ENCODE measurements at places on chromosomes 5 and 9.

- DNase-seq: no peak
Measured at GRCh38 chr5:141488591-141489561, at the start of gene PCDHGC5. Gene PCDHGC5 (plus strand): TSS chr5:141489081. CDS start chr5:141489241, 160 bp downstream.

DNA sequence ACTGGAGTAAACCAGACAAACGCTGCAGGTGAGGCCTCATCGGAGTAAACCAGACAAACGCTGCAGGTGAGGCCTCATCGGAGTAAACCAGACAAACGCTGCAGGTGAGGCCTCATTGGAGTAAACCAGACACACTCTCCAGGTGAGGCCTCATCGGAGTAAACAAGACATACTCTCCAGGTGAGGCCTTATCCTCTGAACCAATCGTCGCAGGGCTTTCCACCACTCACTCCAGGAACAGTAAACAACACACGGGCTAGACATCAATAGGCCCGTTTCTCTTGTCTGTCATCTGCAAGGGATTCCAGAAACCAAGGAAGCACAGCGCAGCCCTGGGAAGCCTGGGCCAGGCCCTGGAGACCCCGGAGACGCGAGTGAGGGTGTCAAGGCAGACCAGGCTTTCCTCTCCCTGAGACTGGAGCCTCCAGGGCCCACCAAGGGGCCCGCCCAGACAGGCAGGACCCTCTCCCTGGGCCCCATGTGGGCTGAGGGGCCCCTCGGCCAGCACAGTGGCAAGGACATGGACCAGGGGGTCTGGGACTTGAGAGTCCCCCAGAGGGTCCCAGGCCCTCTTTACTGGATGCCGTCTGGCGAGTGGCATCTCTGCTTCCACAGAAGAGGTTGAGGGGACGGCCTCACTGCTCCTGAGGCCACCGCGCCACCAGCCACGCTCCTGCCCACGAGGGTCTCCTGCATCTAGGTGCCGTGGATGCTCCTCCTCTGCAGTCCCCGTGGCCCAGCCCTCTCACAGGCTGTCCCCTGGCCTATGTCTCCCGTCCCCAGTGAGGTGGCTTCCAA is 26.4 kb upstream of the NSMF start:
- DNase-seq: no peak

- no peak for DNase-seq
Measured at GRCh38 chr9:91346644-91347043, 15.1 kb downstream of the AUH start.

- DNase-seq: no peak
Measured at GRCh38 chr5:21613971-21614488, 1239.1 kb downstream of the CDH12 start.

DNA sequence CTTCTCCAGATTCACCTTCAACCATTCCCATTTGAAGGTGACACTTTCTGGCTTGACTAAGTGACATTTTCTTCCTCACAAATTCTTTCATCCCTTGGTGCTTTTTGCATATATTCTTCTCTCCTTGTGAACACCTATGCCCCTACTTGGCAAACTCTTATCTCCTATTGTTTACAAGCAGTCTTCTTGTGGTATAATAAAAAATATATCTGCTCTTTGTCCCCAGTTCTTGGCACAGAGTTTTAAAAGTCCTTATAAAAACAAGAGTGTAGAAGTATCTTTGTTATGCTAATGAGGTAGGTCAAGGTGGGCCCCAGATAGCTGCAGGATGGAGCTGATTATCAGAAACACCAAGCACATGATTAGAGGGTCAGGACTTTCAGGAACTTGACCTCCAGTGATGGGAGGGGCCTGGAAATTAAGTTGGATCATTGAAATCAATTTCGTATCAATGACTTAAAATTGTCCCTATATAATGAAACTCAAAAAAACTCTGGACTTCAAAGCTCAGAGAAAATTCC is 38.0 kb downstream of the TMEM161B start:
- DNase-seq: no peak

DNA sequence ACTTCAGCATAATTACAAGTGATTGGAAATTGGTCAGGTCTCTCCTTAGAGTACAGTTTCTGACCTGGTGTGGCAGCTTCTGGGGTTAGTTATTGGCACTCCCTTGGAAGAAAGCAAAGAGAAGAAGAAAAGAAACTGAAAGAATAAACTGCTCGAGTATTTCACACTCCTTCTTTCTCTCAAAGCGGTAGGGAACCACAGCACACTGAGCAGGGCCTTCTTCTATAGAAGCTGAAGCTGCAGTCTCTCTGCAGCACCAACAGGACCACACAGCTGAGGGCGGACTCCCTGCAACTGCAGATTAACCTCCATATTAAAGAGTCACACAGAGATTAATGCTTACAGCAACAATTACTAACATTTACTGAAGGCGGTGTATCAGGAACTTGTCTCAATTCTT is 152.0 kb downstream of the TRPM6 start:
- no peak for DNase-seq

- DNase-seq: no peak
Measured at GRCh38 chr9:136196404-136197083, 8.4 kb downstream of the LHX3 start.

DNA sequence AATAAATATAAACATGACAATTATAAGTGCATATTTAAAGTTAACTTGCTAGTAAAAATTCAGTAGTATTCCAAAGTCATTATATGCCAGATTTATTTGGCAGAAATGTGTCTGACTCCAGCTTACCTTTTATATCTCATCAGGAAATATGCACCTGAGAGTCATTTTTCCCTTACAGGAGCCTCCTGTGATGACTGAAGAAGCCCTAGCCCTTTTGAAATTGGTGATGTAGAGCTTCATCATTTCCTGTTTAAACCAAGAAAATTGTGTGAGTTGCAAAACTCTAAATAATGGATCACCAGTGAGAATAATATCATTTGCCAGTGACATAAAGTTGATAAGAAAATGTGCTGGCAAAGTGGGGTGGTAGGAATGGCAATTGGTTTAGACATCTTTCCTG is 42.1 kb upstream of the CTNND2 start:
- no peak for DNase-seq

DNA sequence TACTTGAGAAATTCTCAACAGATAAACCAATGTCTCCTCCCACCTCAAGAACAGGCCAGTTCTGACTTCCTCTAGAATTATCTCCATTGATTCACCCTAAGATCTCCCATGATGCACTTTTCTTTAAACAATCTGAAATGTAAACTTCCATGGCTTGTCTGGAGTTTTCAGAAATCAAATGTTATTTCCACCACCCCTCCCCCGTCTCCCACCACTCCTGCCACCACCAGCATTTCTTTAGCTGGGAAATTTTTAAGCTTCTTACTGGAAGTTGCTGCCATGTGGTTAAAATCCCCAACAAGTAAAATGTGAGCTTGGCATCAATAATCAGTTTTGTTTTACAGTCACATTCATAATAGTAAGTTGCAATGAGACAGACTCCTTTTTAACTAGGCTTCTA is 32.8 kb upstream of the BASP1 start:
- DNase-seq: no peak

GRCh38 chr5:136033234-136033633 is 4.4 kb downstream of the TGFBI start:
- DNase-seq: no peak

GRCh38 chr5:128815201-128815600 is 150.1 kb upstream of the SLC27A6 start:
- DNase-seq: no peak

DNA sequence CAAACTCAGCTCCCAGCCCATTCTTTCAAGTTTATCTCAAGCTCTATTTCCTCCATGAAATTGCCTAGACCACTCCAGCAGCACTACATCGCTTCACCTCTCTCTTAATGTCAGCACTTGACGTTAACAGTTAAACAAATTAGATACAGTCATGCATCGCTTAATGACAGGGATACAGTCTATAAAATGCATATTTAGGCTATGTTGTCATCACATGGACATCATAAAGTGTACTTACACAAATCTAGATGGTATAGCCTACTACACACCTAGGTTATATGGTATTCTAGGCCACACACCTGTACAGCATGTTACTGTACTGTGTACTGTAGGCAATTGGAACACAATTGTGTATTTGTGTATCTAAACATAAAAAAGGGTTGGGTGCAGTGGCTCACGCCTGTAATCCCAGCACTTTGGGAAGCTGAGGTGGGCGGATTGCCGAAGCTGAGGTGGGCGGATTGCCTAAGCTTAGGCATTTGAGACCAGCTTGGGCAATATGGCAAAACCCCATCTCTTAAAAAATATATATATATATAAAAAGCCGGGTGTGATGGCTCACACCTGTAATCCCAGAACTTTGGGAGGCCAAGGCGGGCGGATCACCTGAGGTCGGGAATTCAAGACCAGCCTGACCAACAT is 13.4 kb upstream of the PCSK5 start:
- DNase-seq: no peak

Data from HFF-Myc (cell line).